Ureter (tissue), 1 donor: ENCODE measurements at places on chromosomes 4 and X. TPM values are rescaled to one million over a fixed set of nuclear protein-coding genes. Genes with fewer than 3 reads are reported as not detected.

Gene GAGE1
- not detected for total RNA-seq

Gene TEX13C
- total RNA-seq: not detected

- DNase-seq: no peak
Observed at GRCh38 chr4:47736555-47736954, 101.3 kb downstream of the CORIN start.

DNA sequence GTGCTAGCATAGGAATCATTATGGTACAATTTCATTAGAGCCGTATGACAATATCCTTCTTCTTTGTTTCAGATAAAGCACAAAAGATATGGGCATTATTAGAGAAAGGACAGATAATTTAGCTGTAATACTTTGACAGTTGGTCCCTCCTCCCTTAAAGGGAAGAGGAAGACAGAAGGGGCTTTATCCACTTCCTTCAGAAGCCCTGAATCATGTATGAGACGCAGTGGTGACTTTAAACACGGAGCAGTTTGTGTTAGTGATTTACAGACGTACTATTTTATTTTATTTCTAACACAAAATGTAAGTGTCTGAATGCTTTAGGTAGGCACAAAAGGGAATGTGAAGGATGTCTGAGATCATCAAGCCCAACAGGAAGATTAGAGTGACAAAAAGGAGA lies 467.7 kb downstream of the IL15 start:
- DNase-seq: no peak

DNA sequence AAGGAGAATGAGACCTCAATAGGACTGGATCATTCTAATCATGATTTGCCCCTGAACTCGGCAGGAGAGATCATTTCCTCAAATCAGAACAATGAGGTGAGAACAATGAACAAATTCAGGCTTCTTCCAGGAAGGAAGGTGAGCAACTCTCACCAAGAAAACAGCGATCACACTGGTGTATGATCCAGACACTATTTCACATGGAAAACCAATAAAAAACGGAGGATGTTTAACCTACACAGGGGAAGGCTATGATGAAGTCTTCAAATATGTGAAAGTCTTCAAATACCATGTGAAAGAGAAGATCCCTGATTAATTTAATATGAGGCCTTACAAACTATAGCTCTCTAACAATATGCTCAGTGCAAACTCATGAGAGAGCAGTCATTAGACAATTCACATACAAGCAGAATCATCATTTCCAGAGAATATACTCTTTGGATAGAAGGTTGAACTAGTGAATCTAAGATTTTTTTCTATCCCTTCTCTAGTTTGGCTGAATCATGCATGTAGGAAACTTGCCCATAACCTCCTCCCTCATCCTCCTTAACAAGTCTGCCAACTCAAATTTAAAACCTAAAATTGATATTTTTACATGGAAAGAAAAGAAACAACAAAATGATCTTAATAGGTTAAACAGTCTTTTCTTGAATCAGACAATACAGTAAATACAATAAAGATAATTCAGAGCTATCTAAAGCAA lies 122.5 kb downstream of the ADAMTS3 start:
- no peak for DNase-seq
